ENCODE measurements at places on chromosomes 2 and 18.

DNA sequence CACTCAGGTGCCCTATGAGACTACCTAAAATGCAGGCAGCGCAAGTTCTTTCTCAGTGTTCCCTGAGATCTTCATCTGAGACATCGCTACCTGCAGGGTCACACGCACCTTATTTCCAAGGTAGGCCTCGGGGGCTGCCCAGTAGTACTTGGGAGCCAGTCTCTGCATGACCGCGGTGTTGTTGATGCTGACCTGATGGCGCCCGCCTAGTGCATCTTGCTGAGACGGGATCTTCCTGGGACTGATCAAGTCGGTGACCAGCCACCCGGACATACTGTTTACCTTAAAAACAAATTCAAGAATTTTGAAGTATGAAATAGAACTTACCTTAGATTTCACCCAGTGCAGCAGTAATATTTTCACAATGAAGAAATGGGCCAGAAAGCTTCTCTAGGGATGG is 80.1 kb downstream of the LAMA1 start:
- no peak for DNase-seq

DNA sequence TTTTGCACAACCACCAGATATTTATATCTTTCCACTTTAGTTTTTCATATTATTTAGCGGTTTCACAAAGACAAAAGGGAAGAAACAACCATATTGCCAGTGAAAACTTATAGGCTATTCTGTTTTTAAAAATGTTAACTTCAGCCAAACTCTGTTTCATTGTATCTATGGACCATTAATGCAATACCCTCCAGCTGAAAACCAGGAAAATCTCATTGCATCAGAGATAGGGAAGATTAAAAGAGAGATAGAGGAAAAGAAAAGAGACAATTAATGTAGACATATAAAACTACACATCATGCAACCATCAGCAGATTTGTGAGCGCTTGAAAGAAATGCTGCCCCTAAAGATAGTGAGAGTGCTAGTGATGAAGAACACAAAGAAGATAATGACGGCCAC is 970.2 kb downstream of the ERBB4 start:
- DNase-seq = no peak

GRCh38 chr2:26399771-26400376 is 1.8 kb upstream of the DRC1 start:
- no peak for DNase-seq

DNA sequence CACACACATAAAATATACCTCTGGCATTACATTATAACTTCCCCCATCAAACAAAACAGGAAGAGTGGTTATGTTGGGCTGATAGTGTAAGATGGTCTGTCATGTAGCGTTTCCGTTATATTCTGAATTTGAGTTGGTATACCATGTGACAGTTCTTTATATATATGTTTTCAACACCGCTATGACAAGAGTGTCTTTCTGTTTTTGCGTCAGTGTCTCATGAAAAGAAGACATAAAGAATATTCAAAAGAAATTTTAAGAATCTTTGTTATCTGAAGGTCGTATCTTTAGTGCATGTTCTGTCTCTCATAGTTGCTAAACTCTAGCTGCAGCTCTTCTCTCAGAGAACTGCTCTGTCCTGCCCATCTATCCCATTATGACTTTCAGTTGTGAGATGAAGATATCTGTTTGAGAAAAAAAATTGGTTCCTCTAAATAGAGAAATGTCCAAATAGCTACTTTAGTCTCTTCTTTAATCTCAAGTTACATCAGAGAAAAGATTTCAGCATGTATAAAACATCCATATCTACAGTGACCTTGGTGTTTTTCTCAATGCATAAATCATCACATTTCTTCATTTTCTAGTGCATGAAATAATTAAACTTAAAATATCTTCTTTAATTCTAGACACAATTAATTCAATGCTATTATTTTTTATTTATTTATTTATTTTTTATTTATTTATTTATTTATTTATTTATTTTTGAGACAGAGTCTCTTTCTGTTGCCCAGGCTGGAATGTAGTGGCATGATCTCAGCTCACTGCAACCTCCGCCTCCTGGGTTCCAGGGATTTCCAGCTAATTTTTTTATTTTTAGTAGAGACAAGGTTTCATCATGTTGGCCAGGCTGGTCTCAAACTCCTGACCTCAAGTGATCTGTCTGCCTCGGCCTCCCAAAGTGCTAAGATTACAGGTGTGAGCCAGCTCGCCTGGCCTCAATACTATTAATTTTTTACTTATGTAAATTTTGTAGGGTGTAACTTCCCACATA is 24.3 kb upstream of the PSME4 start:
- no peak for DNase-seq

DNA sequence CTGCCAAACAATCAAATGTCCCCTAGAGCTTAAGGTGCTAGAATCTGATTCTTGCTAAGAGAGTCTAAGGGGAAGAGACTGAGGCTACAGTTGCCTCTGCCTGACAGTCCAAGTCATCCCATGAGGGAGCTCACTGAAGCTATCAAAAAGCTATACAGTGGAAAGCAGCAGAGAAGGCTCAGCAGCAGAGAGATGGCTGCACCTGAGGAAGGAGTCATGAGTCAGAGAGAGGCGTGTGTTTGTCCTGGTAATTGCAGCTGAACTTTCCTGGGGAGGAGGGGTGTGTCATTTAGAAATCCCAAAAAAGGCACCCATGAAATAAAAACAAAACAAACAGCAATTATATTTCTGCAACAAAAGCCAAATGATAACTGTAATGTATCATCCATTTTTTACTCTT is 305.2 kb upstream of the UBE2E3 start:
- no peak for DNase-seq

GRCh38 chr2:134253804-134254203 is at the start of gene MGAT5:
Gene MGAT5 (plus strand): TSS chr2:134254072. CDS start chr2:134254404, 332 bp downstream.
- DNase-seq = no peak
